ENCODE measurements at places on chromosomes 2 and 18.

DNA sequence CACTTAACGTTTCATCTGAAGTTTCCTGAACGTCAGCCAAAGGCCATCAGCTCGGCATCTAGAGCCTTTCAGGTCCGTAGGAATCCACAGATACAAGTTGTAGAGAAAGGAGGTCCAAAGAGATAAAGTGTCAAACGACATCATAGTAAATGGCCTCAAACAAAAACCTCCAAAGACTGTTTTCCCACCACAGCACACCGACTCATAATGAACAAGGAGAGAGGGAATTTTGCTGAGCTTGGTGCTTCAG, 150.3 kb downstream of the PXDN start:
- DNase-seq: no peak

DNA sequence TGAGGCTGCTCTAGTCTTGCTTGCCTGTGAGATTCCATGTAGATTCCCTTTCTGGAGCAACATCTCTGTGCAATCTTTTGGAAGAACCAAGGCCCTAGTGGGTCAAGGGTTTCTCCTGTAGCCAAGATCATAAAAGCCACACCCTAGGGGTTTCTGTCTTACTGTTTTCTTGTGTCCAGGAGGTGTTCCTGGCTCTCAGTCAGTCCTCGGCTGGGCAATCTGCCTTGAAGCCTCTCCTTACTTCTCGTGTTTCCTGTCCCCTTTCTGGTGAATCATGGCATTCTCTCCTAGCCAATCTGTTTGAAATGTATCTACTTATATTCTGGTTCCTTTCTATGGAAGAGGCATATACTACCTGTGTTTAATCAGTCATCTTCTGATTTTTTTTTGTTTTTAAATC, 484.8 kb upstream of the UBE2E3 start:
- DNase-seq: no peak

DNA sequence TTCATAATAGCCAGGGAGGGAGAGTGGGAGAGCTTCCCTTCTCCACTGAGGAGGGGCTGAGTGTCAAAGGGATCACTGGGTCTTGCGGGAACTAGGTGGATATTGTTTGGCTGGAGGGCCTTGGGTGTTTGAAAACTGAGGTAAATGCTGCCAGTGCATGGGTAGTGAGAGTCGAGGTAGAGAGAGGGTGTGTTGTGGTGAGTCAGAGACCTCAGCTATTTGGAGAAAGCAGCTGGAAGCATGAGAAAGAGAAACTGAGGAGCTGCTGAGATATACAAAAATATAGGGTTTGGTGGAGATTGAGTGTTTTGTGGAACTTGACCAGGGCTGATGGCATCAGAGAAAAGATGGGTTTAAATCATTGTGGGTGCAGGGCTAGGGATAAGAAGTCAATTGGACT, 127.0 kb upstream of the CCDC195 start:
- no peak for DNase-seq

GRCh38 chr2:229220254-229220653, 50.8 kb downstream of the PID1 start:
- no peak for DNase-seq

- no peak for DNase-seq
These were observed 672.8 kb upstream of the ID2 start for GRCh38 chr2:8009010-8009597.

GRCh38 chr2:40534528-40534927, 82.6 kb upstream of the SLC8A1 start:
- DNase-seq: no peak

- no peak for DNase-seq
These were observed 6.3 kb upstream of the HS6ST1 start for GRCh38 chr2:128324897-128325410.

DNA sequence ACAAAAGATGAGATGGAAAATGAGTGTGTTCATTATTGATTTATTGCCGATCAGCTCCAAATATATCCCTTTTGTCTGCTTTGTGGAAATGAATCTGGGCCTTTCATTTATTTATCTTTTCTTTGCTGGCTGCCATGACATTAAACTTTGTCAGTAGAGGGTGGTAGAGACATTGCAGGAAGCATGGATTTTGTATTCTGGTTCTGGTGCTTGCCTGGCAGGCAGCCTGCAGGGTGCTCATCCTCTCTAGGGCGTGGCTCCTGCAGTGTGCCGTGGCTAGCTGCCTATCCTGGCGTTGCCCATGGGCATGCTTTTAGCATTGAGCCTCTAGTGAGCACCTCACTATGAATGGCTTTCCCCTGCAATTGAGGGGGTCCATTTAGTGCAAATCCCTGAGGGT, 593.1 kb downstream of the RNF144A start:
- DNase-seq: no peak

DNA sequence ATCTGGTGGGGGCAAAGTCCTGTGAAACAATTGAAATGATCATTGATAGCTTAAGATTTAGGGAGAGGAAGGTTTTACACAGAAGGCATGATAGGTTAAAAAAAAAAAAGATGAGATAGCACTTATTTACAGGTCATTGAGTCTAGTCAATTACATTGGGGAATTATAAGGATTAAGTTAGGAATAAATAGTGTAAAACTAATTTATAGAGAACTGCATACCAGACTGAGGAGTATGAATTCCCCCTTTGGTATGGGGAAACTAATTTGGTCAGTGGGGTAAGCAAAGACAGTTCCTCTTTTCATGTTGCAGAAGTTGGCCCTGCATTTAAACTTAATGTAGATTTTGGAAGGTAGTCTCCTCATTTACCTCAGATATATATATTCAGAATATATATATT, 10.8 kb downstream of the GLS start:
- no peak for DNase-seq

GRCh38 chr2:197145471-197146056, 165.0 kb downstream of the ANKRD44 start:
- no peak for DNase-seq

DNA sequence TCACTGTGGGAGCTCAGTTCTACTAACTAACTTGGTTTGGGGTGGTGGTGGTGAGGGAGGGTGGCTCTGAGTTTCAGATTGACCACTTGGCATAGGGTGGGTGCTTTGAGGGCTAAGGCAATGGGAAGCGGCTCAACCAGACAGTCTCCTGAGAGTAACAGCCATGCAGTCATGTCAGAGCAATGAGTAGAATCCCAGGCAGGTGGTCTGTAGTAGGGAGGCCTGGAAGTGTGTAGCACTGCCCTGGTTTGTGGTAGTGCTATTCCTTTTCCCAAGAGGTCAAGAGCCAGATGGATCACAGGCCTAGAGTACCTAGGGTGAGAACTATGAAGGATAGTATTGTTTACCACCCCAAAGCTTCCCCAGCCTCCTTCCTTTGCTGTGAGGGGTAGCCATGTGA, 18.7 kb upstream of the RAPH1 start:
- no peak for DNase-seq

- no peak for DNase-seq
These were observed 1574.2 kb upstream of the PIK3C3 start for GRCh38 chr18:40380686-40381439.

- peak; percentile 63 for DNase-seq
These were observed 1.5 kb upstream of the EPHA4 start for GRCh38 chr2:221573430-221574230.

GRCh38 chr2:168624028-168624427, 168.0 kb downstream of the CERS6 start:
- DNase-seq: no peak

DNA sequence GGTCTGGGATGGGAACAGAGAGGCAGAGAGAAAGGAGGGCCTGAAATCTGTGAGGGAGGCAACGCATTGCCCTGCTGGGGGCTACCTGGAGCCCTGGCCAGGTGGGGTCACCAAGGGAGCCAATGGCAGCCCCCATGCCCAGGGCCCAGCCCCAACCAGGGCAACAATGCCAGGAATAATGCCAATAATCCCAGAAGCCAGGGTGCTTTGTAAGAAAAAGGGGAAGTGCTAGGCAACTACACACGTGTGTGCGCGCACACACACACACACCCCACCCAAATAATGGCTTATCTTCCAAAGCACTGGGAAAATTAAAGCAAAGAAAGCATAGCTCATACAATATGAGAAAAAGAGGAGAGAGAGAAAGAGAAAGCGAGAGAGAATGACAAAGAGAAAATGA, 7.0 kb upstream of the CLEC4F start:
- DNase-seq: no peak

GRCh38 chr2:179543361-179543901, 278.8 kb upstream of the SESTD1 start:
- DNase-seq: no peak

GRCh38 chr18:69737851-69738250, 209.8 kb downstream of the CD226 start:
- no peak for DNase-seq

- no peak for DNase-seq
These were observed 71.3 kb downstream of the SOWAHC start for GRCh38 chr2:109685453-109685852.

- DNase-seq: no peak
These were observed 63.6 kb downstream of the ACKR3 start for GRCh38 chr2:236633219-236633570.

DNA sequence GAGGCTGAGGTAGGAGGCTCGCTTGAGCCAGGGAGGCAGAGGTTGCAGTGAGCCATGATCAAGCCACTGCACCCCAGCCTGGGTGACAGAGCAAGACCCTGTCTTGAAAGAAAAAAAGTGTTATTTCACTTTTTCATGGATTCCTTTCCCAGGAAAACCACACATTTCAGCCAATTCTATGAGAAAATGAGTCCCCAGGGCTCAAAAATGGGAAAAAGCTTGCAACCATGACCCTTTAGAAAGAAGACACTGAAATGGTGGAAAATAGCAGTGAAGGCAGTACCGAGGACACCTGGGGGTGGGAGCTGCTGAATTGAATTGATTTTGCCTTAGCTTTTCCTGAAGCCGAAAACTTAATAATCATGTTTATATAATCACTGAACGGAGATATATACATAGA, 284.2 kb upstream of the HDAC4 start:
- no peak for DNase-seq

DNA sequence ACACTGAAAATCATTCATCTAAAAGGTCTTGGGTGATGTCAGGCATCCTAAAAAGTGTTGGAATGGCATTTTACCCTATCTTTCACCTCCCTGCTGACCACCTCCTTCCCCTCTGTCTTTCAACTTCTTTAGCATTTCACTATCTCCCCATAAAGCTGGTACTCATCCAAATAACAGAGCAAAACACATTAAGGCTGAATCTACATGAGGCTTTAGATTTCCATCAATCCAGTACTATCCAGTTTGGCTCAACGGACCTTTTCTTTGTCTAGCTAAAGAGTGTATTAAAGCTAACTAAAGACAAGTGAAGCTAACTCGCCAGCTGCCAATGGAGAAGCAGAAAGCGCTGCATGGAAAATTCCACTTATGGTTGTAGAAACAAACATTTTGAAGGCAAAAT, 122.5 kb upstream of the NCKAP5 start:
- no peak for DNase-seq

DNA sequence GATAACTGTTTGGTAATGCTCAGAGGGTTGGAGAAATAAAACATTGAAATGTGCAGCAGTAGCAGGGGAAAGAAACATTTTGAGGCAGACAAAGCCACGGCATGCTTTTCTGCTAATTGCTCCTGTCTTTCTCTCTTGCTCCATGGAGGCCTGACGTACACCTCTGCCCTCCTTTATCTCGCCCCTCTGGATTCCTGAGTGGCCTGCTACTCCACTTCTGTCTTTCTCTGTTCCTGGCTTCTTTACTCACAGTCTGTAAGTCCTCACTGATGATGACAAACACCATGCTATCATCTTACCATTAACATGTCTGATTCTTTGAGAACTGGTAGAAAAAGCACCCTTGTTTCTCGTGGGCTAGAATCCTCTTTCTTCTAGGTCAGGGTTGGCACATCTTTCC, 392.9 kb downstream of the MEIS1 start:
- DNase-seq: no peak

- DNase-seq: no peak
These were observed 1.2 kb upstream of the ASB1 start for GRCh38 chr2:238425505-238425978.

DNA sequence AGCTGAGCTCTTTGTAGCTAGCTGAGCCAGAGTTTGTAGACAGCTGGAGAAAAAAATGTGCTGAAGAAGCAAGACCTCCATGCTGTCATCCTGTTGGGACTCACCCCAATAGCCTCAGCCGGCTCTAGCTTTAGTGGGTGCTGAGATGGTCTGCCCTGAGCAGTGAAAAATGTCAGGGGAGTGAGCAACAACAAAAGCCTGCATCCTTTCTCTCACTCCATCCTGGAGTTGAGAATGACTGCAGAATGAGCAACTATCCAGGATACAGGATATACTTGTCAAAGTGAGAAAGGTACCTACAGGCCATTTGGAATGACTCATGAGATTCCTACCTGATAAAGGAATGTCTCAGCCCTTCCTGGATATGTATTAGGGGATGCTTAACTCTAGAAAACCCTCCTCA, 146.1 kb upstream of the DLX2 start:
- no peak for DNase-seq

- no peak for DNase-seq
These were observed 107.2 kb downstream of the GALNT1 start for GRCh38 chr18:35688757-35689156.

GRCh38 chr2:11663427-11663826, 6.6 kb downstream of the NTSR2 start:
- no peak for DNase-seq

GRCh38 chr2:190722835-190723234, 74.0 kb downstream of the NAB1 start:
- DNase-seq: no peak

DNA sequence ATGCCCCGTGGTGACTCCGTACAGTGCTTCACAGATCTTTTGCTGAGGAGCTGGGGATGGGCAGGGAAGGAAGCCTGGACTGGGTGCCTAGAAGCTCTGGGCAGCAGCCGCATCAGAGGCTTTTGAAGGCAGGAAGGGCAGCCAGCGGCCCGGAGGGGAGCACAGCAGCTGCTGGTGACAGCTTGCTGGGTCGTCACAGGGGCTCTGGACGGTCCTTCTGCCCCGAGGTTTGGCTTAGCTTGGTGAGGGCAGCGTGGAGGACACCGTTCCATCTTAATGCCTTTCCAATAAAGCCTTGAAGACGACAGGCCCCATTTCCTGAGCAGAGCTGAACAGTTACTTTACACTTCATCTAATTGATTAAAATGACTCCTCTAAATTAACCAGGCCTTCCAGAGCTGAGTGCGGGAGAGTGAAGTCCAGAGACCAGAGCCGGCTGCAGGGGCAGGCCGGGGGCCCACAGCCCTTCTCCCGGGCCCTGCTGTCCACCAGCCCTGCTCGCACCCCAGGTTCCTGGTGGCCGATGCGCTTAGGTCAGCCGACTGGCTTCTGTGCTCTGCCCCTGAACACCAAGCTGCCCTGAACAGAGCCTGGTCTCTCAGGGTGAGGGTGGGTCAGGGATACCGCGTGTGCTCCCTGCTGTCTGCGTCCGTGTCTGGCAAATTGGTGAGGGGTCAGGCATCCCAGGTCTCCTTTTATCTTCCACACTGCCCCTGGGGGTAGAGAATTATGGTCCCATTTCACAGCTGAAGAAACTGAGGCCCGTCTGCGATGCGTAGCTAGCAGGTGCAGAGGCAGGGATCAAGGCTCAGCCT, 43.5 kb downstream of the RRM2 start:
- DNase-seq: no peak

Data from hippocampal formation (tissue), 2 donors.